ENCODE measurements at places on chromosomes 2 and 18.

GRCh38 chr18:56168049-56168781 is 470.2 kb downstream of the TXNL1 start:
- no peak for DNase-seq

GRCh38 chr2:108412995-108413710 is 35.4 kb downstream of the SULT1C4 start:
- DNase-seq = no peak

DNA sequence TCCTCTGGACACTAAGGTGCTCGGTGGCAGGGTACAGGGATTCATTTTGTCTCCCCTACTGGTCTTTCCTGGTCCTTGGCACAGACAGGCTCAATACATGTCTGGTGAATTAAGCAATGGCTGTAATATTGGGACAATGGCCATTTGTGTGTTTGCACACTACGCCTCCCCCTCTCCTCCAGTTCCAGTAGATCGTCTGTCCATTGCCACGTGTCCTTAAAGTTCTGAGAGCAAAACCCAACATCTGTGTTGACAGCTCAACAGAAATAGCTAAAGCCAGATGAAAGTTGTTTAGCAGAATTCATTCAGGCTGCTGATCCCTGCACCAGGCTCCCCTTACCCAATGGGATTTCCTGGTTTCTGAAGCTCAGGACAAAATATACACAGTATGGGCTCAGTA is 9.0 kb upstream of the FABP1 start:
- no peak for DNase-seq

- DNase-seq = no peak
Measured at GRCh38 chr2:118121101-118121500, 32.8 kb downstream of the INSIG2 start.

GRCh38 chr2:190344276-190344827 is 963 bp downstream of the INPP1 start:
- DNase-seq = no peak

DNA sequence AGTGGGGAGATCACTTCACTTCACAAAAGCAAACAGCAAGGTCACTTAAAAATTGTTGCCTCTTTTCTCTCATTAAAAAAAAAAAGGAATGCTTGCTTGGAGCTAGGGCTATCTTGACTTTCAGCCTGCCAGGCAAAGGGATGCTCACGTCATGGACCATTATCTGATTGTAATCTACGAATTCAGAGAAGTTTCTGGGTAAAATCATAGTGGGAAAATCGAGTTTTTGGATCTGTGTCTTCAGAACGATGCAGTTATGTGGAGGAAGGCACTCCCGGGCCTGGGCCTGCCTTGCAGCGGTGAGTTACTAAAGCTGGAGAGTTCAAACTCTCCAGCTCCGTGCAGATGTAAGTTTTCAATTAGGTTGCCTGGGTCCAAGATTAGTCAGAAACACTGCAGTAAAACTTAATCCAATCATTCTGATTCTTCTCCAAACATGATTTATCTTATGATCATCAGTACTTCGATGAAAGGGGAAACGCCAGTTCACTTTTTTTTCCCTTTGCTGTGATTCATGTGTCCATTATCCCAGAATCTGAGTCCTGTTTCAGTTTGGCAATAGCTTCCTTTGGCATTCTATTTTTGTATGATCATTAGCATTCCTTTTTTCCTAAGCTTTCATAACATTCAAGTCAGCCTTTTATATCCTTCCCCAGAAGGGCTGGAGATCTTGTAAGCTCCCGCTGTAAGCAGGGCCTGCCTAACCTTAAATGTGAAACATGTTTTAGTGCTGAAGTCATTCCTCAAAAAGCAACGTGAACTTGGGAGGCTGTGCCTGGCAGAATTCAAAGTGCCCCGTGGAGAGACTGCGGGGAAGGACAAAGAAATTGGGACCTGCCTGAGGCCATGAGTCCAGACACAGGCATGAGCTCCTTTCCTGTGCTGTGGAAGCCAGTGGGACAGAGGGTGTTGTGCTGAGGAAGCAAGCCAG is 119.3 kb upstream of the TWIST2 start:
- no peak for DNase-seq

DNA sequence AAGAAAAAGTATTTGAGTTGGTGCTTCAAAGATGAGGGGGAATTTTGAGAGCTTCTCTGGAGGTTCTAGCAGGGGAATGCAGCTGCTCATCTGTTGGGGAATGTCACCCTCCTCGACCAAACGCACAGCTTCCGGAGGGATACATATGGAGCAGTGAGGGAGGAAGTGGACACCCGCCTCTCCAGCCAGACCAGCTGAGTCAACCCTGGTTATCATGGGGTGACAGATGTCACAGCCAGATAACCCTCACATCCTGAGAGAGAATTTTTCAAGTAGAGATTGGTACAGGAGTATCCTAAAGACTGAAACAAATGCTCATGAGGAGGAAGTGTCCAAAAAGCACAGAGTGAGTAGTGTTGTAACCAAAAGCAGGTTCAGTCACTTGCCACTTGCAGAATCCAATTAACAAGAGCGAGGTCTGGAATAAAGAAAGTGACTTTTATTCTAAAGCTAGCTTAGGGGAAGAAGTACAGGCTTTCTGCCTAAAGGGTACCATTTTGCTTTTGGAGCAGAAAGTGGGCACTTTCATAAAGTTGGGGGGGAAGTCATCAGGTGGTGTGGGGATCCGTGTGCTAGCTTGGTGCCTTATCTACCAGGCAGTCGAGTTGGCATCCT is 395.2 kb downstream of the RAD51AP2 start:
- DNase-seq = no peak

- no peak for DNase-seq
Measured at GRCh38 chr18:44758861-44759631, 78.4 kb downstream of the SETBP1 start.

GRCh38 chr2:8679827-8680731 is 1.8 kb upstream of the ID2 start:
- DNase-seq = no peak

DNA sequence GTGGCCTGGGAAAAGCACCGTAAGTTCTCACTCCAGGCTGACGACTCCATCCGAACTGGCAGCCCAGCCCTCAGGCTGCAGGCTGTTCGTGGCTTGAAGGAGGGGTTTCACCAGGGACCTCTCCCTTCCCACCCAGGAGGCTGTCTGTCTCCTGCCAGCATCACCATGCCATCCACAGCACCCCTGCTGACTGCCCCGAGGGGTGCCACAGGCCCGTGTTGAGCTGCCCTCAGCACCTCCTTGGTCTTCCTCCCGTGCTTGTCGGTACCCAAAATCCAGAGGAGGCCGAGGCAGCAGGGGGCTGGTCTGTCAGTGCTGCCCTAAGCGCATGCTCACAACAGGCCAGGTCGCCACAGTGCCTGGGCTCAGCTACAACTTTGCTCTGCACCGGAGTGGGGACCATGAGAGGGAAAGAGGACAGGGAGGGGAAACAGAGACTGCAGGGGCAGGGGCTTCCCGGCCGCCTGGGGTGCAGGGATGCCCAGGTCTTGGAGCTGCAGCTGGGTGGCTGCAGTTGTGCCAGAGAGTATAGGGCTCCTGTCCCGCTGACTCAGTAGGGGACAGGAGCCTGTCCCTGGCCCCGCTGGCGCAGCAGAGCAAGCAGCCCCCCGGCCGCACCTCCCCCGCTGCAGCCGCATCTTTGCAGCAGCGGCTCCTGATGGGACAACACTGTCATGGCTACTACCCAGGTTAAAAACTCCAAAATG is 963.7 kb upstream of the CRIM1 start:
- no peak for DNase-seq

- DNase-seq = no peak
Measured at GRCh38 chr2:181675254-181675653, 5.1 kb downstream of the NEUROD1 start.
